ENCODE measurements at places on chromosomes 1 and 21.

GRCh38 chr1:163981500-163982030 lies 577.4 kb upstream of the PBX1 start:
- DNase-seq = no peak

- DNase-seq = no peak
These were observed 221.3 kb downstream of the MRPL39 start for GRCh38 chr21:25385911-25386474.

GRCh38 chr1:160127865-160128523 lies 12.4 kb downstream of the ATP1A2 start:
- DNase-seq = no peak

DNA sequence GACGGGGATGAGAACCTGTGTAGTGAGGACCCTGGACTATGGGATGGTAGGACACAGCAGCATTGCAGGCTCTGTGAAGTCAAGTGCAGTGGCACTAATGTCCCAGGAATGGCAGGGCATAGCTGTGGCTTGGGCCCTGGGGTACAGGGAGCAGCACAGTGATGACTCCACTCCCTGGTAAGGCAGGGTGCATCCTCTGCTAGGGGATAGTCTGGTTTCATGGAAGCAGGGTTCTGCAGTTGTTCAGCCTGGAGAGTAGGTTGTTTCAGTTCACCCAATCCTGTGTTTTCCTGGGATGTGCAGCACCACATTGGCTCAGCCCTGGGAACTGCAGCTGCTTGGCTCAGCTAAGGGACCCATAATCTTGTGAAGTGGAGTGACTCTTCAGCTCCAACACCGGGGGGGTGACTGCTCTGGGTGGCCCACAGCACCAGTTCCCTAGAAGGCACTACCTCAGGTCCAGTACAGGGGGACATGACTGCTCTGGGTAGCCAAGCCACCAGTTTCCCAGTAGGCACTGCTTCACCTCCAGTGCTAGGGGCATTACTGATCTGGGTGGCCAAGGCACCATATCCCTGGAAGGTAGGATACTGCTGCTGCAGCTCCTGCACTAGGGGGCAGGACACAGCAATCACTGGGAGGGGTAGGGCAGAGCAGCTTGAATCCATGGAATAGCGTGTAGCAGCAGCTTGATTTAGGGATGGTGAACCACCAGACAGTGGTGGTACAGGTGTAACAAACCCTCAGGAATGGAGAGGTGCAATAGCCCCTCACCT lies 15.3 kb upstream of the C1orf185 start:
- DNase-seq = no peak

DNA sequence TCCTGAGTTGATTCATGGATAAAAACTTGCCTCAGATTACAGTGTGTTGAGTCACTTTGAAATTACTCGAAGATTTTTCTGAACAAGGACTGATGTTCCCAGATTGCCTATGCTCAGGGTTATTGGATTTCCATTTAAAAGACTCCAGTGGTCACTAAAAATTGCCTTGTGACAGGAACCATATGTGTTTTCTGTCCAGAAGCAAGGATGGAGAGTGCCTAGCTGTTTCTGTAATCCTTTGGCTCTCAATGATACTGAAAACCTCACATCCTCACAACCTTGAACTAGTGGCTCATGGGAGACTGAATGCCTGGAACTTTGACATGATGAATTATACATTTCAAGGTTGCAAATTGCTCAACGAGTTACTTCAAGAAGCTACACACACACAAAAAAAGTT lies 1271.8 kb downstream of the BRINP3 start:
- no peak for DNase-seq

DNA sequence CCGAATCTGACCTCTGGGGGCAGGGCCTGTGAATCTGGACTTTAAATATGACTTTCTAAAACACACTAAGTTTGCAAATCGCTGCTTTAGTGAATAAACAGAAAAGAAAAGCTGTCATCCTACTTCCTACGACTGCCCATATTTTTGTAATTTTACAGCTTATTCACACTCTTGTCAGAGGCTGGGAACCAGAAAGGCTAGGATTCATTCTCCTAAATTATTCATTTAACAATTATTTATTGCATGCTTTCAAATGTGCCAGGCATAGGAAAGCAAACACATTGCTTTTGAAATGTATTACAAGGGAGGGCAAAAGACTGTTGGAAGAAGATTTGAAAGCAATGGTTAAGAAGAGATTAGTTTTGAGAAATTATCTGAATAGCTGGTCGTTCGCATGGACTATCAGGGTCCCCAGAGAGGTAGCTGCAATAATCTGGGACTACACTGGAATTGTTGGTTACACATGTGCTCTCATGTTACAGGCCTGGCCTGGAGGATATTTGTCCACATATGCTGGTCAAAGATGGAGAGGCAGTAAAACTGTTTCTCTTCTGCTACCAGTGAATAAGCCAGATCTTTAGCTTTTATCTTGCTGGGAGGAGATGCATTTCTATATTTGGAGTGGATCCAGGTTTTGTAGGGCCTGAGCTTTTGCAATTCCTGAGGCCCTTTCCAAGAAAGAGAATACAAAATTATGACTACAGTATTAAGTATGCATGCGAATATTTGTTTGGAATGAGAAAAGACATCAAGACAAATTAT lies 29.6 kb upstream of the SFPQ start:
- no peak for DNase-seq

GRCh38 chr1:202274611-202275010 lies 67.1 kb downstream of the UBE2T start:
- DNase-seq = peak; percentile 4

GRCh38 chr1:103089221-103089620 lies 19.1 kb downstream of the COL11A1 start:
- DNase-seq = no peak

DNA sequence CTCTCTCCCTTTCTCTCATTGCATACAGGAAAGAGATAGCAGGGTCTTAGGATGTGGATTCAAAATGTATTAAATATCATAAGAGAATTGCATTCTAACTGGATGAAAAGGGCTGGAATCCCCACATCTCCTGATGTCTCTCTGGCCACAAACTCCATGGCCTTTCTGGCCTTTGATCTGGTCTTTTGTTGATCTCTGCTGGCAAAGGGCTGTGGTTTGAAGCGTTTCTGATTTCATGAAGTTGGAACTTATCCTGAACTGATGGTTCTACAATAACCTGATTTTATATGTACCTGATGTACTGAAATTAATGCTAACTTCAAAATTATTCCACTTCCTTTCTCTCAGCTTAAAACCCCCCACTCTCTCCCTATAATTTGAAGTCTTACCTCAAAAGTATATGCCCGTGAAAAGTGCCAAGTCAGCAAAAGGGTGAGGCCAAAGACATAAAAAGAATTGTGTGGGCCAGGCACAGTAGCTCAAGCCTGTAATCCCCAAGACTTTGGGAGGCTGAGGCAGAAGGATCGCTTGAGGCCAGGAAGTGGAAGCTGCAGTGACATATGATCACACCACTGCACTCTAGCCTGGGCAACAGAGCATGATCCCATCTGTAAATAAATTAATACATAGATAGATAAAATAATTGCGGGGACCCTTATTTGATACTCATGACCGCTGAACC lies 6.4 kb upstream of the KIF14 start:
- DNase-seq = no peak
